ENCODE measurements at places on chromosomes 16 and 17.

GRCh38 chr16:1152123-1152638, 725 bp upstream of the CACNA1H start:
- DNase-seq = no peak

DNA sequence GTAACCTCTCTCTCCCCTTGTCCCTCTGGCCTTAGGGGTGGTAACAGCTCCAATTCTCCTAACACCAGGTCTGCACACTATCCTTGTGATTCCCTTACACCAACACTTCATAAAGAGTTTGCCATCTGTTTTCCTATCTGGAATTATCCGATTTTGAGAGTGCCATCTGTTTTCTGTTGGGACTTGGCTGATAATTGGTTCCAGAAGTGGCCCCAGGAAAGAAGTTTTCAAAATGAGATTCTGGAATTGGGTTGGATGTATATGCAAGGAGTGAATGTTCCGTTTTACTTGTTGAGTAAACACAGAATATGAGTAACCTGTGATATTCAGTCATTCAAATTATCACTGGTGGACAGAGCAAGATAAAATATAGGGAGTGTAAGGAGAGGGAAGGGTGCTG, 134.1 kb upstream of the HS3ST3A1 start:
- DNase-seq = no peak

GRCh38 chr17:55322453-55322985, 57.8 kb downstream of the HLF start:
- DNase-seq = no peak

GRCh38 chr16:80557037-80557436, 16.2 kb downstream of the DYNLRB2 start:
- DNase-seq = no peak

DNA sequence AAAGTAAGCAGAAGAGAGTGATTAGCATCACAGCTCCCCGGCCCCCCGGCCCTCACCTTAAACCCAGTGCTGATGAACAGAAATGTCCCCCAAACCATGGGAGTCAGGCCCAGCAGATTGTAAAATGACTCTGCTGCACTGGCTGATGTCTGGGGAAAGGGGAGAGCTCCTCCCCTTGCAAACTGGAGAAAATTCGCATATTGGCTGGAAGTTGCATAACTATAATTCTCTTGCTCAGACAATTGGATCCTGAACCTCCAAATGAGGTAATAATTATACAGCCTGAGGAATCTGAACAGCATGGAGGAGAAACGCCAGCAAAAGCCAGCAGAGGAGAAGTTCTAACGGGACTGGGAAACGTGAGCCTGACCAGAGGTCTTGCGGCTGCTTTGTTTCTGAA, 109.7 kb downstream of the C16orf95 start:
- DNase-seq = no peak
